ENCODE measurements at places on chromosomes 12 and 14.

- DNase-seq: peak; percentile 75
Observed at GRCh38 chr14:24312736-24313507, 1.6 kb downstream of the LTB4R start.

- no peak for DNase-seq
Observed at GRCh38 chr12:48038085-48038484, 33.8 kb upstream of the COL2A1 start.

GRCh38 chr12:39240587-39240986 is 202.3 kb downstream of the KIF21A start:
- DNase-seq: no peak

DNA sequence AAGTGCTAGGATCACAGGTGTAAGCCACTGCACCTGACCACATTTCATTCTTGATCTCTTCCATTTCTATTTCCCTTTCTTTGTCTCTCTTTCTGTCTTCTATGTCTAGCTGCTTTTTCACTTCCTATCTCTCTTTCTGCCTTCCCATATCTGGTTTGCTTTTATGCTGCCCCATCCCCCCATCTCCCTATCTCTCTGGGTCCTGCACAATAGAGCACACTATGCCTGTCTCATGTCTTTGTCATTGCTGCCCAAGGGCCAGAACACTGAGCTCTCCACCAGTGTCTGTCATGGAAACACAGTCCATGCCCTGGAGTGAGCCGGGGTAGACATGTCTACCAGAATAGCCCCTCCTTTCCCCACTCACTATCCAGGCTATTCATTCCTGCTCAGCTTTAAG is 12.3 kb upstream of the RARG start:
- DNase-seq: no peak

- DNase-seq: no peak
Observed at GRCh38 chr14:85342858-85343607, 186.9 kb upstream of the FLRT2 start.

DNA sequence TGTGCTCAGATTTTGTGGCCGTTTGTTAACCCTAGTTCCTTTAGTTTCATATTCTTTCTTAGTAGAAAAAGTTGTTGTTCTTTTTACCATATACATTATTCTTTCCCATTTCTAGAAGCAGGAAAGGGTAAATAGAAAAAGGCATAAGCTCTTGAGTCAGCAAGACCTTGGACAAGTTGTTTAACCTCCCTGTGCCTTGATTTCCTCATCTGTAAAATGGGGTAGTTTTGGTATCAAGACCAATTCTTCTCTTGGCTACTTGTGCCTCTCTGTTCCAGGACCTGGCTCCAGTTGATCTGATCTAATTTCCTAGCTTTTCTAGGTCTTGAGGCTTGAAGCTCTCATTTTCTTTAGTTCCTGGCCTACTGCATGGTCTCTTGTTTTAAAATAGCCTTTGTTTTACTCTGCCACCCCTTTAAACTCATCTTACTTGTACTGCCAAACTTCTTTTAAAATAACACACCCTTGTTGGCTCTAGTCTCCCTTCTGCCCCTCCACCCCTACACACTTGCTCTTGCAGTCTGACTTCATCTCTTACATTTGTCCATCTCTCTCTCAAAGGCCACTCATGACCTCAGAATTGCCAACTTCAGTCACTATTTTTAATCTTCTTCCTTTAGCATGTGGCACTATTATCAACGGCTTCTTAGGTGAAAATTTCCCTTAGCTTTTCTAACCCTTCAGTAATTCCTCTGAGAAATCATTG is 143.7 kb downstream of the TTLL5 start:
- DNase-seq: no peak

DNA sequence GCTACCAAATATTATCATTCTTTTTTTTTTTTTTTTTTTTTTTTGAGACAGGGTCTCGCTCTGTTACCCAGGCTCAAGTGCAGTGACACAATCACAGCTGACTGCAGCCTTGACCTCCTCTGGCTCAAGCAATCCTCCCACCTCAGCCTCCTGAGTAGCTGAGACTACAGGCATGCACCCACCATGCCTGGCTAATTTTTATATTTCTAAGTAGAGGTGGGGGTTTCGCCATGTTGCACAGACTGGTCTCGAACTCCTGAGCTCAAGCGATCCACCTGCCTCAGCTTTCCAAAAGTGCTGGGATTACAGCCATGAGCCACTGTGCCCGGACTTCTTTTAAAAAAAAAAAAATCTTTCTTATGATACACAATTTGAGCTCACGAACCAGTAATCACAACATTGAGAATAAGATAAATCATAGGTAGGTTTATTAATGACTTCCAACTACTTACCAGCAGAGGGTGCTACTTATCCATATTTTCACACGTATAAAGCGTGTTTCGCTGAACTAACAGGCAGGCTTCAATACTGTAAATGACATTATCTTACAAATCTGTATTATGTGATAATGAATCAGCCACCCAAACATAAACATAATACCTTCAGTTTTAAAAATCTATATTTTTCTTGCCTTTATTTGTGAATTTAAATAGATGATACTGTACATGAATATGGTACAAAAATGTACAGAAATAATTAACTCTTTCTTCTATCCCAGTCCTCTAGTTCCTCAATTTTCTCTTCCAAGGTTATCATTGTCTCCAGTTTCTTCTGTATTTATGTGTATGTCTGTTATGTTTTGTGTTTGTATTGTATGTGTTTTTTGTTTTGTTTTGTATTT is 42.5 kb upstream of the BCAT1 start:
- DNase-seq: peak; percentile 73

- no peak for DNase-seq
Observed at GRCh38 chr12:132777614-132778013, 16.0 kb upstream of the ANKLE2 start.

- DNase-seq: no peak
Observed at GRCh38 chr12:112347581-112347982, 34.6 kb downstream of the HECTD4 start.

DNA sequence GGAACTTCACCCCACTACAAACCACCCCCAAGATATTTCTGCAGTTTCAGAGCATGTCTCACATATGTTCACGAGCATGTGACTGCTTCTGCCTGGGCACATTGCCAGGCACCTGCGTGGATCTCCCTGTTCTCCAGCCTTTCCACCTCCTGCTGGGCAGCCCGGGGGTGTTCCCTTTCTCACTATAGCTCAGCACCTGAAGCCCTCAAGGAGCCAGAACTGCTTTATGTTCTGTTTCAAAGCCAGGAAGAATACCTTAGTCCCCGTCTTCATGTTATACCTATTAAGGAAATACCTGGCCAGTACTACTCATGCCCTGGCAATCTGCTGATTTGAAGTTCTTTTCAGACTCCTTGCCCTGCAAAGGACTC is 4.2 kb upstream of the FGF6 start:
- DNase-seq: no peak

- no peak for DNase-seq
Observed at GRCh38 chr14:105128059-105128458, 40.5 kb downstream of the JAG2 start.

DNA sequence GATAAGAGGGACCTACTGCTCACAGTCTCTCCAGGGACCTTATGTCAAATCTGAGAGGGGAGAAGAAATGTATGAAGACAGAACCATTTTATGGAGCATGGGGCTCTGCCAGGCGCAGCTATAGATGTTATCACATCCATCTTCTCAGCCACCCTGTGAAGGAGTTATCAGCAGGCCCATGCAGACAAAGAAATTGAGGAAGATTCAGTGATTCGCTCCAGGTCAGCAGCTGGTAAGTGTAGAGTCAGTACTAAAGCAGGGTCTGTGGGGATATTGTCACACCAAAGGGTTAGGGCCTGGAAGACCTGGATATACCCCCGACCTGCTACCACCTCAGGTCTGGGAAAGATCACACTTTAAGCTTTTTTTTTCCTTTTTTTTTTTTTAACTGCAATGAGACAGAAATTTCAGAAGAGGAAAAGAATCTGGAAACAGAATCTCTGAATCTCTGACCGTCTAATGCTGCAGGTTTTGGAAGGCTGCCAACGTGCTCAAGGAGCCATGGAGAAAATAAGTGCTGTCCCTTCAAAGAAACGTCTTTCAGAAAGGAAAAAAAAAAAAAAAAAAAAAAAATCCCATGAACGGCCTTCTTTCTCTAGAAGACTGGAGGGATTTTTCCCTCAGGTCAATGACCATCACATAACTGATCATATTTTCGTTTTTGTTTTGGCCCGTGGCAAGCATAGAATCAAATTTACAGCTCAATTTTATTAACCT is 73.3 kb upstream of the PLEKHG7 start:
- DNase-seq: no peak

DNA sequence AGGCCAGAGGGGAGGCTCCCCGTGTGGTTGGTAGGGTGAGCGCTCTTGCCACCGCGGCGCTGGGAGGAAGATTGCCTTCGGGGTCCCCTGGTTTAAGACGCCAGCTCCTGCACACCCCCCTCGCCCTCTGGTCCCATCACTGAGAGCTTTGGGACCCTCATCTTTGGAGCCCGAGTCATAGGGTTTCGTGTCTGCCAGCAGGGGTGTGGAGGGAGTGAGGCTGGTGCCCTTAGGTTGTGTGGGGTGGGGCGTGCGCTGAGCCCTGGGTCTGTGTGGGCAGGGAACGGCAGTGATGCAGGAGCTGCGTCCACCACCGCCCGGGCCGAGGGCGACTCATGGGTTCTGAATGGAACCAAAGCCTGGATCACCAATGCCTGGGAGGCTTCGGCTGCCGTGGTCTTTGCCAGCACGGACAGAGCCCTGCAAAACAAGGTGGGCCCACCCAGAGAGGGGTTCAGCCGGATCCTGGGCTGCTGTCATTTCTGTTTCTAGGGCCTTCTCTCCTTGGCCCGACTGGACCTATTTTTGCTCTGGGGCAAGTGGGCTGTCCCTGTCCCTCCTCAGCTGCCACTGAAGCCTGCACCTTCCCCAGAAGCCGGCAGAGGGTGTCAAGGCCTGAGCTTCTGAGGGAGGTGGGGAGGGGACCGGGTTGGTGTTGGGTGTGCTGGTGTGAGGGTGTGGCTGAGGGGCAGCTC is 12.1 kb downstream of the ACADS start:
- DNase-seq: no peak

GRCh38 chr14:101474563-101475455 is 86.5 kb upstream of the DIO3 start:
- DNase-seq: no peak

- DNase-seq: peak; percentile 66
Observed at GRCh38 chr12:120013659-120014380, 24.8 kb downstream of the BICDL1 start.

DNA sequence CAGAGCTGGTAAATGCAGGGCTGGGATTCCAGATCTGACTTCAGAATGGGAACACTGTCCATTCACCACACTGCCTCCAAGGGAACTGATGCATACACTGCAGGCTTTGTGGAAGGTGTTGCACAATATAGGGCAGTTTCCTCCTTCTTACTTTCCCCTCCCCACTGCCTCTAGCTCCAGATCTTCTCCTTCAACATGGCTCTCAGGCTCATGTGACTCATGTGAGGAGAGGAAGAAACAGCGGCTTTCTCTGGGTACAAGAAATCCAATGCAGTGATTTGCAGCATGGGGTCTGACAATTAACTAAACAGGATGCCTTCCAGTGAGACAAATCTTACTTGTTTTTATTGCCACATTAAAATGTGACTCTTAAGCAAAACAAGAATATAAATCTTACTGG is 447.6 kb upstream of the CCDC196 start:
- no peak for DNase-seq

DNA sequence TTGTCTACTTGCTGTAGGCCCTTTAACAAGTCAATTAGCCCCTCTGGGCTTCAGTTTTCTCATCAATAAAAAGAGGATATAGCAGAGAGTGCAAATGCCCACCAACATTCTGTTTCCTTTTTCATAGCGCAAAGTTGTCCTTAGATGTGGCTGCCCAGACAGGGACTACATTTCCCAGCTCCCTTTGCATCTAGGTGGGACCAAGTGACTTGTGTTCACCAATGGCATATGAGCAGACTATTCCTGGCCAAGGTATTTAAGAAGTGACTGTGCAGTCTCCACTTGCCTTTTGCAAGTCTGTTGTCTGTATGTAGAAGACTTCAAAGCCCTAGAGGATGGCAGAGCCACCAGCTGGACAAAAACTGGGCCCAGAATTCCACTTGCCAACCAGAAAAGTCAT is 59.7 kb downstream of the DAO start:
- peak; percentile 54 for DNase-seq

DNA sequence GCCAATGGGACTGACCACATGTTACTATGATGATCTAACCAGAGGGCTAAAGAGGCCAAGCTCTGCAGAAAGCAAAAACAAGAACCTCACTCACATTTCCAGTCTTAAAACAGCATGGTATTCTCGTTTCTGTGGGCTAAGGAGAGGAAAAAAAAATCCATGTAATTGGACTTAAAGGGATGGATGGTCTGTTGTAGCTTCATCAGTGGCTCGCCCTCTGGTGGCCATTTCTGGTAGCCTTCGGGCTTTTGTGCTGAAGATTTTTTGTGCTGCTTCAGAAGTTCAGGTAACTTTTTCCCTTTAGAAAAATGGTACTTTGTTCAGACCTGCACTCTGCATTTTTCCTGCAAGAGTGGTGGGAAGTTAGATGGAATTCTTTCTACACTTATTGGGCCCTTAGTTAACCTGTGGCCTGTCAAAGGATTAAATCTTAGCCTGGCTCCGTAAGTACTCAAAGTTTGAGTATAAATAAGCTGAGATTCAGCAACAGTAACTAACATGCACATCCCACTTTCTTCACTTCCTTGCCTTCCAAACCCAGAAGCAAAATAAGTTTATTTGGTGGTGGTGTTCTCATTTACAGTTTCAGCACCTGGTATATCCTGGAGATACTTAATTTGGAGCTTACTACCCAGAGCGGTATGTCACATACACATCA is 22.3 kb downstream of the DCAF4 start:
- DNase-seq: peak; percentile 58

DNA sequence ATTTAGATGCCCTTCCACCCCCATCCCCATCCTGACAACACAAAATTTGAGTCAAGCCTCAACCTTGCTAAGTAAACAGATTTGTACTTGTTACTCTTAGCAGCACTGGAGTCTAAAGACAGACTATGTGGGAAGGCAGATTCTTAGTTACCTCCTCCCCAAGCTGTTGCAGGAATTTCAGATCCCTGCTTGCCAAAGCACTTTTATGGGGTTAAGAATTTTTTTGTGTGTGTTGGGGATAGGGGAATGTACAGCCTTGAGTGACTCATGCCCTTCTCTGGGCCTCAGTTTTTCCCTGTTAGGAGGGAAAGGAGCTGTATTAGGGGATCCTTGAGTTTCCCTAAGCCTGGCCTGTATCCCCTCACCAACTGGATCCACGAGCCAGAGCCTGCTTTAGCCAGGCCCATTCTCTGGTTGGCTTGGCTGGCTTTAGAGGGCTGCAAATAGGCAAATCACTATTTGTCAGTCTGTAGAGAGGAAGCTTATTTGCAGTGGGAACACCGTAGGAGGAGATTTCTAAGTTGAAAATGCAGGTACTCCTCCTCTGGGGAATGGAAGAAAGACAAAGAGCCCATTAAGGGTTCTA is 27.7 kb upstream of the RNU6-8 start:
- no peak for DNase-seq

- no peak for DNase-seq
Observed at GRCh38 chr12:16349131-16349460, 1.7 kb downstream of the MGST1 start.

- no peak for DNase-seq
Observed at GRCh38 chr14:67311868-67312267, 47.7 kb downstream of the ATP6V1D start.

DNA sequence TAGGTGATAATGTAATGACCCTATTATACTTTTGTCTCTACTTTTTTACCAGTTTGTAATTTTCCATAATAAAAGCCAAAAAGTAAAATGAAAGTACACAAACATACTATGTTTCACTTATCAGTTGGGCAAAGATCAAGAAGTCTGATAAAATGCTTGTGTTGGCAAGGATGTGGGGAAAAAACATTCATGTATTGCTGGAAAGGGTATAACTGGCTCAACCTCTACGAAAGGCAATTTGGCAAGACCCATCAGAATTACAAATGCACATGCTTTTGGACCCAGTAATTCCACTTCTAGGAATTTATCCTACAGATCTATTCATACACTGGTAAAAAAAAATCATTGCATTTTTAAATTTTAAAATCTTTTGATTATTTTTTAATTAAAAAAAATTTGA is 68.0 kb downstream of the SPTB start:
- DNase-seq: no peak

Measured in Jurkat, Clone E6-1 (cell line).